ENCODE measurements at places on chromosomes 6 and 20.

GRCh38 chr6:37628611-37629320, 68.9 kb downstream of the MDGA1 start:
- DNase-seq = no peak

- DNase-seq = no peak
Measured at GRCh38 chr6:45375449-45375848, 2.3 kb downstream of the SUPT3H start.

- no peak for DNase-seq
Measured at GRCh38 chr20:16569246-16570153, 3.7 kb downstream of the KIF16B start.

- no peak for DNase-seq
Measured at GRCh38 chr6:37966801-37967200, 147.3 kb downstream of the ZFAND3 start.

- no peak for DNase-seq
Measured at GRCh38 chr6:36953931-36954261, 642 bp upstream of the PI16 start.

DNA sequence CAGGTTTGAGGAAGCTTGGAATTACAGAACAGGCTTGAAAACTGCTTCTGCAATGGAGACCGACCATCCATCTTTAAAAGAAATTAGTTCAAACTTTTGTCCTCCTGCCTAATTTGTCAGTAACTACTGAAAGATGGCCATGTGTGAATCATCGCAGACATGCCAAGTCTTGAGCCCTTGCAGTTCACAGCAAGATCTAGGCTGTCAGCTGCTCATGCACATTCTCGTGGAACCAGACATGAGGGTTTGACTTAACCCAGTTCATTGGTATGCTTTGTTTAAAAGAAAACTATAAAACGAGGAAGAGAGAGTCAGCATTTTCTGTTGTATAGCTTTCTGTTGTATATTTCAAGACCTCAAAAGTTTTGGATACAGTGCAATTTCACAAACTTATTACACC, 74.0 kb upstream of the SAMD5 start:
- no peak for DNase-seq

- DNase-seq = no peak
Measured at GRCh38 chr20:2254333-2254732, 41.5 kb upstream of the TGM3 start.

- DNase-seq = no peak
Measured at GRCh38 chr6:48389146-48390043, 278.4 kb upstream of the PTCHD4 start.

Measured in D721Med (cell line).